ENCODE measurements at places on chromosomes 7 and 10.

GRCh38 chr10:44033008-44033407, 351.9 kb downstream of the CXCL12 start:
- DNase-seq = no peak

- no peak for DNase-seq
These were observed 472.8 kb upstream of the ADARB2 start for GRCh38 chr10:2210088-2210487.

GRCh38 chr10:121610798-121611323, 12.6 kb upstream of the FGFR2 start:
- DNase-seq = no peak

DNA sequence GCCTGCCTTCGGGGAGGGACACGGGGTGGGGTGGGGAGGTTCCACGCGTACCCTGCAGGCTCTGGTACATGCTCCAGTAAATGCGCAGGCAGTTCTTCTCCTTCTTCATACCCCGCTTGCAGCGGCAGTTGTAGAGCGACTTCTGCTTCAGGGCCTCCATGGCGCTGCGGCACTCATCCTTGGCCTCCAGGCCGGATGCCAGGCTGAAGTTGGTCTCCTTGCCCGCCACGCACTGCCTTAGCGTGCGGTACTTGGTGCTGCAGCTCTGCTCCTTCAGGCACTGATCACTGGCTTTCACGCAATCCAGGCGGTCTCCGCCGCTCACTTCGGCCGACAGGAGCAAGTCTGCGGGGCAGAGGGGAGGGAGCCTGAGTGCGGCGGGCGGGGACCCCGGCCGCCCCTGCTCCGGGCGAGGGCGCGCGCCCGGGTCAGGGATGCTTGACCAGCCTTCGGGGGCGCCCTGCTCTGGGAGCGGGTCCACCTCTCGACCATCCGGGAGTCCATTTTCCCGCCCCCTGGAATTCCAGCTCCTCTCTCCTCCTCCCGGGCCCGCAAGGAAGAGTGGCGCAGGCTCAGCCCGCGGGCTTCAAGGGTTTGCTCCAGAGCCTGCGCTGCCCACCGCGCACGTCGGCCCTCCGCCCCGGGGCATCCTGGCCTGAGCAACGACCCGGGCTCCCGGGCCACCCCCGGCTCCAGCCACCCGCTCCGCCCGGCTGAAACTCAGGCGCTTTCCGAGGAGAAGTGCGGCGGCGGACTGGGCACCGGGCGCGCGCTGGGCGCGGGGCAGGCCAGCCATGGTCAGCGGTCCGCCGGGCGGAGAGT, 2.0 kb downstream of the GFRA1 start:
- DNase-seq = no peak

- no peak for DNase-seq
These were observed 84.2 kb downstream of the VIPR2 start for GRCh38 chr7:159060440-159060839.

DNA sequence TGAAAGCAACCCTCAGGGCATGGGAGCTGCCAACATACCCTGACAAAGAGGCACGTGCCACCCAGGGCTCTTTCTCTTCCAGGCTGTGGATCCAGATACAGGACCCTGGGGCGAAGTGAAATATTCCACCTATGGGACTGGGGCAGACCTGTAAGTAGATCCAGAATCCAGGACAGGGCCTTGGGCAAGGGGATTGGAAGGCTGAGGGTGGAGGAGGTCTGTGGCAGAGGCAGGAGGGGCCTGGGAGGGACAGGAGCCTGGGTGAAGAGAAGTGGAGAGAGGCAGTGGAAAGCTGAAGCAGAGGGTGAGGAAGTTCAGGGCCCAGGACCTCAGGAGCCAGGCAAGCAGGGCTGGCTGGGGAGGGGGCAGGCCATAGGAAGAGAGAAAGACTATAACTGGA, 13.8 kb downstream of the LRIT2 start:
- DNase-seq = no peak

DNA sequence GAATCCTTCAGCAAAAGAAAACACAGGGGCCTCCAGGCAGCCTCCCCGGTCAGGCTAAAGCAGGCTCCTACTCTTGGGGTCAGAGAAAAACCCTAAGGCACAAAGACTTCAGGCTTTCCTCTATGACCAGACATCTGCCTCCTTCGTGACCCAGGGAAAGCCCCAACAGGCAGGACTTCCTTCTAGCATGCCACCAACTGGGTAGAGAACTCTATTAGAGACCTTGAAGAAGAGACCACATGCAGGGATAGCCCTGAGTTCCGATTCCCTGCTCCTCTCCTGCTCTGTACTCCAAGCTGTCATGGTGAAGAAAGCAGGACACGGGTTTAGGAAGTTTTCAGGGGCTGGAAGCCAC, 1.3 kb downstream of the TRPV6 start:
- no peak for DNase-seq

GRCh38 chr7:132485136-132485535, 91.1 kb downstream of the PLXNA4 start:
- DNase-seq = no peak

- DNase-seq = no peak
These were observed 57.8 kb downstream of the GAD2 start for GRCh38 chr10:26274391-26274790.

DNA sequence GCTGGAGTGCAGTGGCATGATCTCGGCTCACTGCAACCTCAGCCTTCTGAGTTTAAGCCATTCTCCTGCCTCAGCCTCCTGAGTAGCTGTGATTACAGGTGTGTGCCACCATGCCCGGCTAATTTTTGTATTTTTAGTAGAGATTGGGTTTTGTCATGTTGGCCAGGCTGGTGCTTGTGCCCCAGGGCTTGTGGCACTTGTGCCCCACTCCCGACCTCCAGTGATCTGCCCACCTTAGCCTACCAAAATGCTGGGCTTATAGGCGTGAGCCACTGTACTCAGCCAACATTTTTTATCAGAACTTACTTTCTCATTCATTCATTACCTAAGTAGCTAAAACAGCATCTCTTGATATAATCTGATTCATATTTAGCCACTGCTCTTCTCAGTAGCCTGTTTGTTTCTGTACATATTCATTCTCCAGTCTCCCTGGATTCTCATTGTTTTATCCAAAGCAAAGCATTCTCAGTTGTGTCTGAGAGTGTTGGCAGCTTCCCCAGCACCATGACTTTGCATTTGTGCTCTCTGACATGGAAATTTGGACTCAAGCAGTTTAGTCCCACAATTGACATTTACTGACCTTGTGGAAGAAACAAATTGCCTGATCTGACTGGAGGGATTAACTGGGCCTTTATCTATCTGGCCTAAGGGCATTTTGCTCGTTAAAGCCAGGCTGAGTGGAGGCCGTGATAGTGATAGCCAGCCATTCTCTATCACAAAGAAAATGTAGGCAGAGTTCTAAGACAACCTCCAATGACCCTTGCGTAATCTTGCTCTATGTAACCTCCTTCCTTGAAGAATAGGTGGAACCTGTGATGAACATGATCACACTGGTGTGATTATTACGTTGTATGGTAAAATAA, 44.9 kb downstream of the AKR1B15 start:
- no peak for DNase-seq
